ENCODE measurements at places on chromosomes 3 and 15. TPM values are rescaled to one million over a fixed set of nuclear protein-coding genes. Genes with fewer than 3 reads are reported as not detected.

DNA sequence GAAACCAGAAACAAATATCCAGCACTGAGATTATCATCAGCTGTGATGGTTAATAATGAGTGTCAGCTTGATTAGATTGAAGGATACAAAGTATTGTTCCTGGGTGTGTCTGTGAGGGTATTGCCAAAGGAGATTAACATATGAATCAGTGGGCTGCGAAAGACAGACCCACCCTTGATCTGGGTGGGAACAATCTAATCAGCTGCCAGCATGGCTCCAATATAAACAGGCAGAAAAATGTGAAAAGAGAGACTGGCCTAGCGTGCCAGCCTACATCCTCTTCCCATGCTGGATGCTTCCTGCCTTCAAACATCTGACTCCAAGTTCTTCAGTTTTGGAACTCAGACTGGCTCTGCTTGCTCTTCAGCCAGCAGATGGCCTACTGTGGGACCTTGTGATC is 869.5 kb downstream of the SI start:
- DNase-seq = no peak

GRCh38 chr3:31086698-31087097 is 192.2 kb upstream of the GADL1 start:
- no peak for DNase-seq

DNA sequence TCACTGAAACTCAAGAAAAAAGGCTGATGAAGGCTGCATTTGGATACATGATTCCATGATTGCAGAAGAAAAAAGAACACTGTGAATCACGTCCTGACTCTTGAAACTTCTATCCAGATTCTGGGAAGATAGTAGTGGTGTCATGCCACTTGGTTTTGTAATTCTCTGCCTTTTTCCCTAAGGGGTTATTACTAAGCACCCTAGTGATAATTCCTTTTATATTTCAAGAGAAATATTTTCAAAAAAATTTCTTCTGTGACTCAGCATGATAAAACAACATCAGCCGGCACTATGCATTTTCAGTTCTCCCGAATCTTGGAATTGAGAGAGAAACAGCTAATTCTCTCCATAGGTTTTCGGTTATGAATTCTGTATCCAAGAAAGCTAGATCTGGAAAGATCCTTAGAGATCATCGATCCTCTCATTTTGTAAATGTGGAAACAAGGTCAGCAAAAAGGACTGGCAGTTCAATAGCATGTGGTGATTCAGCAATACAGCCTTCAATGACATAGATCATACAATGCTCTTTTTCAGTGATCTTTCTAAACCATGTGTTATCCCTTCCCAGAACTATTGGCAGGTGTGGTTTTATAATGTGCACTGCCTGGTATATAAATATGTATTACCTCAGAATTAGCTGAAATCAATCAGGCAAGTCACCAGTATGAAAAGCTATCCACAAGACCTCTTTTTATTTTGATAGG is 42.6 kb upstream of the TP63 start:
- no peak for DNase-seq

The SPINK8 gene
- total RNA-seq = not detected

The CSK gene
- 332 TPM for total RNA-seq

The IMPG2 gene
- total RNA-seq = 0.05 TPM
